Ovary (tissue), 10 donors: ENCODE measurements at places on chromosomes 3 and 15. TPM values are rescaled to one million over a fixed set of nuclear protein-coding genes. Genes with fewer than 3 reads are reported as not detected.

Gene GPR62
- polyA plus RNA-seq, result 0.22 TPM

Gene GOLGA6L7
- polyA plus RNA-seq, result not detected

Gene AP2M1
- 236 TPM for polyA plus RNA-seq

Gene ALG1L2
- not detected for polyA plus RNA-seq

Gene A4GNT
- not detected for polyA plus RNA-seq

Gene EXD1
- not detected for polyA plus RNA-seq

DNA sequence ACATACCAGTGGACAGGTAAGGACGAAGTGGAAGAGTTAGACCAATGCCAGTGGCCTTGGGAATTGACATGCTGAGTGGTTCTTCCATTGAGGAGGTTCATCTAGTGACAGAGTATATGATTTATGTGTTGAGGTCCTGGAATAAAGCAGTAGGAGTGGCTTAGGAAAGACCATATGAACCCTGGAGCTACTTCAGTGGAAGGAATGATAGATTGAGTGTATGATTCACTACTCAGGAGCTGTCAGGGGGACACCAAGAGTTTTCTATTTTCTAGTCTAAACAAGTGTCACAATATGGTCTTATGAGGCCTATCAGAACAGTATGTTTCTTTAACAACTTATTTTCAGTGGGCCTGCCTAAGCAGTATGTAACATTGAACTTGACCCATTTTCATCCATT lies 63.9 kb downstream of the NME9 start:
- DNase-seq, result no peak

DNA sequence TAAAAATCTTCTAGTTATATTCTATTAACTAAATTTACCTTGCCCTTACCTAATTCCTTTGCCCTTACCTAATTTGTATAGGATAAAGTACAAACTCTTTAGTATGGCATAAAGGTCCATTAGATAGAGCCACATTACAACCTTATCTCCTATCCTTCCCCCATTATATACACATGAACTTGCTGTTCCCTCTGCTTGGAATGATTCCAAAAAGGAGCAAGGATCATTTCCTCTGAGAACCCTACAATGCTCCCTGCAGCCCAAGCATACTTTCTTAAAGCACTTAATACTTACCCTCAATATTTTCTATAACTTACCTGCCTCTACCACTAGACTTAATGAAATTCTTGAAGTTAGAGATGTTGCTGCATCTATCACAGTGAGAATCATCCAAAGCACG lies 118.9 kb upstream of the CCDC54 start:
- DNase-seq, result no peak

DNA sequence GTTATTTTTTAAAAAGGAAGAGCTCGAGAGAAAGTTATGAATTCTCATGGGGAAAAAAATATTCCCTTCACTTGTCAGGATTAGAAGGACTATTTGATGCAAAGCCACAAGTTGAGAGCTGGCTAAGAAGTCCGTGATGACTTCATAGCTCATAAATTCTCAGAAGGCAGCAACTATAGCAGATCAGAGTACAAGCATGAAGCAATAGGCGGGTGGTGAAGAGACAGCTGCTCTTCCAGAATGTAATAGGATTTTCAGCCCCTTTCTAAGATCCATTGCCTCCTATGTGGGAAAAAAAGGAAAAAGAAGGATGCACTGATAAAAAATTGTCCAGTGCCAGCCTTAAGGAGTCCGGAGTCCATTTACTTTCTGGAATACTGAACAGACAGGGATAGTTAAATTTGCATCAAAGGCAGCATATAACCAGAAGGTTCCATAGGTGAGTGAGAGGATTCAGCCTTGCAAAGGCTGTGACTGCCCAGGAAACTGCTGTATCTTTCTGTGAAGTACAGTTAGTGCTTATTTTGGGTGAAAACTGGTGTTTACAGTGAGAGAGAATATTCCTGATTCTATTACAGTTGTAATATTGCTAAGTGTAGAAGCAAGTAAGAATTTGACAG lies 929.5 kb upstream of the ALCAM start:
- DNase-seq, result no peak

DNA sequence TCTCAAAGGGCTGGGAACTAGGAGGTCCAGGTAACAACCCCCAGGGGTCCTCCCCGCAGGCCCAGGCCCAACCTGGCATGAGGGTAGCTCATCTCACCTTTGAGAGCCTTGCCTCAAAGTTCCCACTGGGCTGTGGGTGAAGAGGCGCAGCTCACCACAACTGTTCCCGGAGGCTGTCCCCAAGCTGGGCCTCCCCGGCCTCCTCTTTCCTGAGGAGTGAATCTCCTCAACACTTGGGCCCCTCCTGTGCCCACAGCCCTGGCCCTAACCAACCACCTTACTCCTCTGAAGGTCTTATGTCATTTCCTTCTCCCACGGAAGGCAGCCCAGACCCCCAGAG lies 27.5 kb upstream of the CORO2B start:
- DNase-seq, result no peak

DNA sequence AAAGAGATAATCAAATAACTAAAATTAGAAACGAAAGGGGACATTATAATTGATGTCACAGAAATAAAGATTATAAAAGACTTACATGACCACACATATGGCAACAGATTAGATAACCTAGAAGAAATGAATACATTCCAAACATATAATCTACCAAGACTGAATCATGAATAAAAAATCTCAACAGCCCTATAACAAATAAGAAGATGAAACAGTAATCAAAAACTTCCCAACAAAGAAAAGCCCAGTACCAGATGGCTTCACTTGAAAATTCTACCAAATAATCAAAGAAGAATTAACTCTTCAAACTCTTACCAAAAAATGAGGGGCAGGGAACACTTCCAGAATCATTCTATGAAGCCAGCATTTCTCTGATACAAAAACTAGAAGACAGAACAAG lies 11.8 kb downstream of the TOP2B start:
- no peak for DNase-seq

- DNase-seq, result no peak
Observed at GRCh38 chr3:23809840-23810342, 4.1 kb downstream of the UBE2E1 start.

DNA sequence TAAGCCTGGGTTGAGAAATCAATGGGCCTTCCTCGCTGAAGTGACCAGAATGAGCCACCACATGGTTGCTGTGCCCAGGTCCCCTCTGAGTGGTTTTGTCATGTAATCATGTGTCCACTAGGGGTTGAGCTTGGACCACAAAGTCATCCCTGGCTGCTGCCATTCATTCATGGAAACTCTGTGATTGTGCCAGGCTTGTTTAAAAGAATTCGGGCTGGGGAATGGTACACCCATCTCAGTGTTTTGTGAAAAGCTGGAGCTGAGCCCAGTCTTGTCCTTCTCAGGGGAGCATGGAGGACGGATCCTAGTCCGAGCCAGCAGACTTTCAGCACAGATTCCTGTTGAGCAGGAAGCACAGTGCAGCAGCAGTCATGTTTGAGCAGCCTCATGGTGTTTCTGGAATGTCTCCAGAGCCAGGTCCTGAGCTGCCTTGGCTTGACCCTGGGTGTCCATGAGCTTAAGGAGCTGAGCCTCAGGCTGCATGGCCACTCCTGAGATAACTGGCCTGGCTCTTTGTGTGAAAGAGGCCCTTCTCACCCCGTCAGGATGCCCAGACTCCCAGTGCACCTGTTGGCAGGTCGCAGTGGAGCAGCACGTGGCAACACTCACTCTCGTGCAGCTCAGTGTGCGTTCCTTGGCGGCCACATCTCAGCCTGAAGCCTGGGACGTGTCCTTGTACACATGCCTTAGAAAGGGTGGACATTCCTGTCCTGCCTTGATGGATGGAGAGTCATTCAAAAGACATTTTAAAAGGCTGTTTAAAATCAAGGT lies 260.3 kb upstream of the TPM1 start:
- DNase-seq, result peak; percentile 72

DNA sequence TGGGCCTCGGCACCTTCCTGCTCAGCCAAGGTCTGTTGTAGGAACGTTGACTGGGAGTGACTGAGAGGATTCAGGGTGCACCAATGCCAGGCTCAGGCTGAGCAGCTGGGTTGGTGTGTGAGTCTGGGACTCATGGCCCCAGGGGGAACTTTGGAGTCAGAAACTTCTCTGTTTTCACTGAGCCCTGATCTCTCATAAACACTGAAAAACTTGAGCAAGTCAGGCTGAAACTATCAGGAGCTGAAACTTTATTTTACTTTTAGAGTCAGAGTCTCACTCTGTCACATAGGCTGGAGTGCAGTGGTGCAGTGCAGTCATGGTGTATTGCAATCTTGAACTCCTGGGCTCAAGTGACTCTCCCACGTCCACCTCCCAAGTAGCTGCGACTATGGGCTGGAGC lies 3.0 kb downstream of the TRAK1 start:
- no peak for DNase-seq

GRCh38 chr3:95354489-95354888 lies 1291.6 kb downstream of the NSUN3 start:
- no peak for DNase-seq

DNA sequence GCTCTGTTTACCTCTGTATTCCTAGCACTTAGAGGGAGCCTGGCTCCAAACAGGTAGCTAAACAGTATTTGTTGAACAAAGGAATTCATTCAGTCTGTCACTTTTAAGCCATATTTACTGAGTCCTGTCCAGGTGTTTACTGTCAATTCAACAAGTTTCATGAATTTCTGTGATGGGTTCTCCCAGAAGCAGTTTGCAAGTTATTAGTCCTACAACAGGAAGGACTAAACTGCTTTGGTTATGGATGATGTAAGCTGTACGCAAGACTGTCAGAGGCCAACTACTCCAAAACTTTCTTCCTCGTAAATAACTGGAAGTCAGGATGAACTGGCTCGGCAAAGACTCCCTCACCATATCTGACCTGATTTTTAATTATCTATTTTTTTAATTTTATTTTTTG lies 25.1 kb downstream of the STIMATE start:
- DNase-seq, result no peak

GRCh38 chr3:58573640-58574039 lies 3.6 kb downstream of the FAM107A start:
- no peak for DNase-seq

- no peak for DNase-seq
Observed at GRCh38 chr3:123907720-123908119, 23.6 kb upstream of the MYLK start.

- DNase-seq, result no peak
Observed at GRCh38 chr15:70833861-70834765, 19.8 kb downstream of the LARP6 start.

DNA sequence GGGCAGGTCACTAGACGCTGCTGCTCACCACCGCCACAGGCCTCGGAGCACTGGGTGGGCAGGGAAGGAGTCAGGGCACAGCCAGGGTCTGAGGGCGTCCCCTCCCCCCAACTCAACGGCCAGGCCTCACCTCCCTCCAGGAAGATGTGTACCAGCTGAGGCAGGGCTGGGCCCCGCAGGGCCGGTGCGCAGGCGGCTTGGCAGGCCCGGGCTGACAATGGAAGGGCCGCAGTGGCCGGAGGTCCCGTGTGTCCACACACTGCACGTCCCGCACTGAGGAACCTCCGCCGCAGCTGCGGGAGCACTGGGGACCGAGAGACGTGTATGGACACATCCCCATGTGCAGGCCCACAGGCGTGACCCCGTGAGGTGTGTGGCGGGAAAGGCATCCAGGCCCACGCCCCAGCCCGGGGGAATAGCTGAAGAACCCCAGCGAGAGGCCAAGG lies 47.4 kb downstream of the ADAMTS7 start:
- no peak for DNase-seq

GRCh38 chr15:75455424-75455981 lies 4.0 kb upstream of the SIN3A start:
- DNase-seq, result peak; percentile 91

- no peak for DNase-seq
Observed at GRCh38 chr3:49397470-49397869, 14.3 kb downstream of the RHOA start.

GRCh38 chr15:35519541-35520149 lies 26.3 kb downstream of the DPH6 start:
- DNase-seq, result no peak

DNA sequence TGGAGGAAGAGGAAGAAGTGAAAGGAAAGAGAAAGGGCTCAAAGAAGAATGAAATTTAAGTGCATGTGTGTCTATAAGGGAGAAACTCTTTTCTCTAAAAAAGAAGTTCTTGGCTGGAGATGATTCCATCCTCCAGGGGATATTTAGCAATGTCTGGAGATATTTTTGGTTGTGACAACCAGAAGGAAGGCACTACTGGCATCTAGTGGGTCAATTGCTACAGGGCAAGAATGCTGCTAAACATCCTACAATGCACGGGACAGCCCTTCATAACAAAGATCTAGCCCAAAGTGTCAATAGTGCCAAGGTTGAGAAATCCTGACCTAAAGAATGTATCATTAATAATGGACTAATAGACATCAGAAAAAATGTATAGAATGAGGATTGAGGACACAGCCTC lies 57.4 kb upstream of the ST3GAL6 start:
- DNase-seq, result no peak

DNA sequence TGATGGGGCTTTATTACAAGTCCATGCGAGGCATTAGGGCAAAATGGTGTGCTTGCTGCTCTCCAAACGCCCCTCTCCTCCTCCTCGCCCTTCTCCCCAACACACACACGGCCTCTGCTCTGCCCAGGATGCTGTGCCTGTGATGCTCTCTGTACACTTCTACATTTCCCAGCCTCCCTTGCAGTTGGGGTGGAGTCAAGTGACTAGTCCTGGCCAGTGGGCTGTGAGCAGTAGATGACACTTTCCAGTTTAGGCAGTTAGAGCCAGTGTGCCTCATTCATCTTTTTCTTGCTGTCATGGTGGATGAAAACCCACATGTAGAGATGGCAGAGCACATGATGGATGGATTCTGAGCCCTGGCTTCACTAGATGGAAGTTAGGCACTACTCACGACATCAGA lies 5.4 kb downstream of the TRH start:
- DNase-seq, result no peak

GRCh38 chr3:19065027-19065426 lies 83.3 kb upstream of the KCNH8 start:
- DNase-seq, result no peak

- no peak for DNase-seq
Observed at GRCh38 chr3:191774485-191774884, 313.5 kb downstream of the PYDC2 start.

GRCh38 chr15:50318697-50319096 lies 36.3 kb downstream of the GABPB1 start:
- DNase-seq, result no peak

DNA sequence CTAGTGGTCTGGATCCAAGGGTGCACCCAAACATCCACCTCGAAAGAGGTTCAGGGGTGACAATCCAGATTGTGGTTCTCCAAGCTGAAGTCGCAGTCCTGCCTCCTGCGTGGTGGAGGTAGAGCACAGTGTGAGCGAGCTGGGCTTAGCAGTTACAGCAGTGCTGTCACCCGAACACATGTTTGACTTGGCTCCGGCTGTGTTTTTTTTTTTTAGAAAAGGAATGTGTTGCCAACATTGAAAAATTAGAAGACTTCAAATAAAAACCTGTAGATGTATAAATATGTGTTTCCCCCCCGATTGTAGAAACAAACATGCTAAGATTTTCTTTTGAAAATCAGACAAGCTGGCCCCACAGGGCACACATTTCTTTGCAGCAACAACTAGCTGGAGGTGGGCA lies 530.8 kb downstream of the SHQ1 start:
- no peak for DNase-seq

- DNase-seq, result no peak
Observed at GRCh38 chr15:77567202-77567601, 65.5 kb downstream of the LINGO1 start.

GRCh38 chr3:65974509-65974908 lies 64.2 kb downstream of the MAGI1 start:
- no peak for DNase-seq

- DNase-seq, result no peak
Observed at GRCh38 chr3:67569324-67569723, 85.1 kb downstream of the SUCLG2 start.

- DNase-seq, result no peak
Observed at GRCh38 chr3:71778353-71778752, 6.6 kb downstream of the PROK2 start.
